ENCODE measurements at places on chromosomes 5 and 9.

GRCh38 chr5:163943546-163943945, 438.1 kb downstream of the MAT2B start:
- no peak for DNase-seq

DNA sequence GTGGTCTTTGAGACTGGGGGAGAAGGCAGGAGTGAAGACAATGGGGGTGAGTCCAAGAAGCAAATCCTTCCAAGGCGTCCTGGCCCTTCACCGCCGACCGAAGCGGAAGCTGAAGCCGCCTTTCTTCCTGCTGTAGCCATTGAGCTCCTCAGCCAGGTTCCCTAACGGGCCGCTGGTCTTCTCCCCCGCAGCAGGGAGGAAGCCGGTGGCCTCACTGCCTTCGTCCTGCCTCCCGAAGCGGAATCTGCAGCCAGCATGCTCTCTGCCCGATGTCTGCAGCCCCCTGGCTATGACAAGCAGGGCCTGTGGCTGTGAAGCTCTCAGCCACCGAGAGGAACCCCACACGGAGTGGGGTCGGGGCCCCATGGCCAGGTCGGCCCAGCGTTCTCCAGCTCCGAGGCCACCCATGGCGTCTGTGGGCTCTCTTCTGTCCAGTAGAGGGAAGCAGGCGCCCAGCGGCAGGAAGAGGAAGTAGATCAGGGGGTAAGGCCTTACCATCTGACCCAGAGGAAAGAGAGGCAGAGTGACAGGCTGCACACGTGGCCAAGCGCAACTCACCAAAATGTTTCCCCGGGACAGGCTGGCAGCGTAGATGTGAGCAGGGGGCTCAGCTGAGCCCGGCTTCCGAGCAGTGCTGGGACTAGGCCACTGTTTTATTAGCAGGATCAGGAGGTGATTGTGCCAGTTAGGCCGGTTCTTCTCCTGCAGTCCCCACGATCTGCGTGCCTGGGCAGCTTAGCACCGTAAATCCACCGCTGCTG, 3.1 kb downstream of the QRFP start:
- no peak for DNase-seq

- DNase-seq: no peak
Measured at GRCh38 chr5:126002222-126002897, 420.8 kb upstream of the GRAMD2B start.

- no peak for DNase-seq
Measured at GRCh38 chr5:16944816-16945562, 8.9 kb upstream of the MYO10 start.

- DNase-seq: no peak
Measured at GRCh38 chr5:172334196-172334595, 50.6 kb upstream of the UBTD2 start.

DNA sequence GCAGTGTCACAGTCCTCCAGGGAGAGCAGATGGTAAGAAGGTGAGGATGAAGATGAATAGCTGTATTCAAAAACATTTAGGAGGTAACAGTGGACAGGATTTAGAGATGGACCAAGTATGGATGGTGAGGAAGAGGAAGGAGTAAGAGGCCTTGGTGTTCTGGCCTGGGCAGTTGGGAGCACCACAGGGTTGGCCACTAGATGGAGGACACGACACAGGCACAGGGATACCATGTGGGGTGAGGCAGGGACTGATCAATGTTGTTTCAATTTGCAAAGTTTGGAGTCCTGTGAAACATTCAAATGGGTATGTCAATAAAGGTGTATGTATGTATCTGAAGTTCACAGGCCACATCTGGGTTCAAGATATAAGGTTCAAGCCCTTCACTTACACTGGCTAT, 141.1 kb upstream of the RASEF start:
- DNase-seq: no peak

DNA sequence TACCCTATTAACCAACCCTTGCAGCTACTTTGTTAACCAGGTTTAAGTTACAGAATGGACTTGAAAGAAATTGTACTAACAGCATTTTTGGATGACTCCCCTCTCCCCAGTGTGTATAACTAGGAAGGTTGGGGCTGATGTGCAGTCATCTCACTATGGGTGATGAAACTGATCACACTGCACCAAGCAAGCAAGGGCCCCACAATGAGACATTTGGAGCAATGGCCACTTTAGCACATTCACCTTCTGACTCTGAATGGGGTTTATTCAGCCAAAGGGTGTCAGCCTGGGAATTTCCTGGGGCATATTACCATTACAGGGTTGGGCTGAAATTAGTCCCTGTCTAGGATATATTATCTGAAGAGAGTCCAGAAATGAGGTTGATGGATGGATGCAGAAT, 18.7 kb upstream of the CYFIP2 start:
- no peak for DNase-seq

- peak; percentile 13 for DNase-seq
Measured at GRCh38 chr5:133569347-133569746, 43.0 kb downstream of the FSTL4 start.

- DNase-seq: no peak
Measured at GRCh38 chr9:113973226-113973625, 97.1 kb downstream of the ZNF618 start.

DNA sequence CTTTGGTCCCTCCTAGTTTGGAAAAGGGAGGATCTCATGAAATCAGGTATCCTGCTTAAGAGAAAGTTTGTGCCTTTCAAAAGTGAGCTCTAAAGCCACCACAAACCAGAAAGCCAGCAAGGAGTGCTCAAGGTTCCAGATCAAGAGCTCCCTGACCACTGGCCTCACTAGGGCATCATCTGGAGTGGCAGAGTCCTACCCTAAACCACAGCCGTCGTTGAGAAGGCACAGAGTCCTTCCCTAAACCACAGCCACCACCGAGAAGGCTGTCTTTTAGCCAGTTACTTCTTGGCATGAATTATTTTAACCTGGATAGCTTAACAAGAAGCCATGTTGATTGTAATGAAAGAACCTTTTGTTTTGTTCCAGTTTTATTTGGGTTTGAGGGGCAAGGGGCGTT, 102.9 kb downstream of the FRMD3 start:
- DNase-seq: no peak

DNA sequence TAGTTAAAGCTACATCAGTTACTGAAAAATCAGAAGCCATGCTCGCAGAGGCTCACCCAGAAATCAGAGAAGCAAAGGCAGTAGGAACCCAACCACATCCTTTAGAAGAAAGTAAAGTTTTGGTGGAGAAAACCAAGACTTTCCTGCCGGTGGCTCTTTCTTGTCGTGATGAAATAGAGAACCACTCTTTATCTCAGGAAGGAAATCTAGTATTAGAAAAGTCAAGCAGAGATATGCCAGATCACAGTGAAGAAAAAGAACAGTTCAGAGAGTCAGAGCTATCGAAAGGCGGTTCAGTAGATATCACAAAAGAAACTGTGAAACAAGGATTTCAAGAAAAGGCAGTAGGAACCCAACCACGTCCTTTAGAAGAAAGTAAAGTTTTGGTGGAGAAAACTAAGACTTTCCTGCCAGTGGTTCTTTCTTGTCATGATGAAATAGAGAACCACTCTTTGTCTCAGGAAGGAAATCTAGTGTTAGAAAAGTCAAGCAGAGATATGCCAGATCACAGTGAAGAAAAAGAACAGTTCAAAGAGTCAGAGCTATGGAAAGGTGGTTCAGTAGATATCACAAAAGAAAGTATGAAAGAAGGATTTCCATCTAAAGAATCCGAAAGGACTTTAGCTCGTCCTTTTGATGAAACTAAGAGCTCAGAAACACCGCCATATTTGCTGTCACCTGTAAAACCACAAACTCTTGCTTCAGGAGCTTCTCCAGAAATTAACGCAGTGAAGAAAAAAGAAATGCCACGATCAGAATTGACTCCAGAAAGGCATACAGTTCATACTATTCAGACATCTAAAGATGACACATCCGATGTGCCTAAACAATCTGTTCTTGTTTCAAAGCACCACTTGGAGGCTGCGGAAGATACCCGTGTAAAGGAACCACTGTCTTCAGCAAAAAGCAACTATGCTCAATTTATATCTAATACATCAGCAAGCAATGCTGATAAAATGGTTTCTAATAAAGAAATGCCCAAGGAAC, 47.2 kb downstream of the CMYA5 start:
- DNase-seq: no peak

- DNase-seq: peak; percentile 49
Measured at GRCh38 chr9:81855538-81855937, 72.7 kb upstream of the SPATA31D4 start.

GRCh38 chr9:27800159-27800558, 226.9 kb upstream of the C9orf72 start:
- peak; percentile 17 for DNase-seq

GRCh38 chr9:17967731-17968130, 388.9 kb downstream of the SH3GL2 start:
- DNase-seq: no peak

- peak; percentile 80 for DNase-seq
Measured at GRCh38 chr5:41009232-41009631, 61.9 kb downstream of the MROH2B start.

- DNase-seq: no peak
Measured at GRCh38 chr5:81023261-81023970, 63.3 kb downstream of the RASGRF2 start.

- DNase-seq: peak; percentile 63
Measured at GRCh38 chr5:132065351-132065937, 5.0 kb downstream of the IL3 start.

DNA sequence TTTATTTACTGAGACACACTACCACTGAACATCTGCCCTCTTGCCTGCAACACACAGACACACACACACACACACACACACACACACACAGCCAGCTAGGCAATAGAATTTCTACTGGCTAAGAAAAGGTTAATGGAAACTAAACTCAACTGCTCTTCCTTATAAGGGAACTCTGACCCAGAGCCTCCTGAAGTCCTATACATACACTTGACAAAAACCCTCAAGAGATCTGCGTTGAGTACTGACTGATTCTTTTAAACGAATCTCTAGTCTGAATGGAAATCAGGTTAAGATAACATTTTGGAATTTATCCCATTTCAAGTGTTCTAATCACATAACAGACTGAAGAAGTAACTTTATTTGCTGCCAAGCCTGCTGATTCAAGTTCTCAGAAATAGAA, 25.9 kb upstream of the TRPM3 start:
- no peak for DNase-seq

- DNase-seq: no peak
Measured at GRCh38 chr5:34038390-34038789, 4.6 kb downstream of the C1QTNF3 start.

DNA sequence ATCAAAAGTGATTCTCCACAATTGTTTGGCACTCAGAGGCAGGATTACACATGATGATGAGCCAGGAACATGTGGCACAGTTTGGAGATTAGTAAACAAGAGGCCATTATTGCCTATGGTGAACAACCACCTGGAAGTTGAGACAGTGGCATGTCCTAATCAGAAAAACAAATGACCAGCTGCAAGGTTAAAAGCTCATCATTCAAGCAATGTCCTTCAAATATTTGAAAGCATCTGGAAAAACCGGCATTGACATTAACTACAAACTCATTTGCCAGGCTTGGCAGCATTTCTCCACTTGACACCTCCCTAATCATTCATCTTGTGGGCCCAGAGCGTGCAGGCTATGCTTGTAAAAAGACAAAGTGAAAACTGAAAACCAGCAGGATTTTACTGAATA, 80.6 kb upstream of the MEGF10 start:
- DNase-seq: peak; percentile 22

DNA sequence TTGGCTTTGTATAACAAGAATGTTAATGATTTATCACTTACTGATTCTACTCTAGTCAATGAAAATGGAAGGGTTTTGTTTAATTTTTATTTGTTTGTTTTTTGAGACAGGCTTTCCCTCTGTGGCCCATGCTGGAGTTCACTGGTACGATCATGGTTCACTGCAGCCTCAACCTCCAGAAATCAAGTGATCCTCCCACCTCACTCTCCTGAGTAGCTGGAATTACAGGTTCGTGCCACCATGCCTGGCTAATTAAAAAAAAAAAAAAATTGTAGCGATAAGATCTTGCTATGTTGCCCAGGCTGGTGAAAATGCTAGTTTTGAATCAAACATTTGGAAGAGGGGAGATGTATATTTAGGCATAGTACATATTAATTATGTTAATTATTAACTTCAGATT, 209.4 kb downstream of the NFIB start:
- DNase-seq: no peak

DNA sequence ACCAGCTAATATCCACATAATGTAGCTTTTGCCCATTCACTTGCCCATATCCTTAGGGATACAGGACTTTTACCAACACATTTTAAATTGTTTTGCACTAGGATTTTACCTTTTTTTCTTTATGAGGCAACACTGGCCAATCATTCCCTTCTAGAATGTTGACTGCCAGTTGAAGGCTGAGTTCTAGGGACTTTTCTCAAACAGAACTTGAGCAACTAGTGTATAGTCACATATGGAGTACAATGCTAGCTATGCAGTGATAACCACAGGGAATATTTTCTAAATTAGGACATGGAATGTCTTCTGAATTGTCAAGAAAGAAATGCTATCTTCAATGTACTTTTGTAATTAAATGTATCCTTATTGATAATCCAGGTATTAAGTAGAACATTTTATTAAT, 133.6 kb downstream of the OXCT1 start:
- DNase-seq: no peak

DNA sequence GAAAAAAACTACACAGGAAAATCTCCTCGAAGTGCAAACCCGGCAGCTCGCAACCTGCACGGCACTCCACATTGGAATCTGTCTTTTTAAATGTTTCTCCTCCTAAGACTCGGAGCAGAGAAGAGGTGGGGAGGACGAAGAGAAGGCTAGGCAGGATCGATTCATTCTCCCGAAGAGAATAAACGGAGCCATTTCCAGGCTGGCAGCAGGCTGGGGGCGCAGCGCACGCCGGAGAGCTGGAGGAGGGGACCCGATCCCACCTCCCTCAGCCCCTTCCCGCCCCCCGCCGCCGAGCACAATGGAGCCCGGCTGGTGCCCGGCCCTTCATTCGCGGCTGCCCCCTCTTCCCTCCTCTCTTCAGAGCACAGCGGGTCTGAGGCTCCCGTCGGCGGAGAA, 628 bp downstream of the HOMER1 start:
- peak; percentile 17 for DNase-seq

DNA sequence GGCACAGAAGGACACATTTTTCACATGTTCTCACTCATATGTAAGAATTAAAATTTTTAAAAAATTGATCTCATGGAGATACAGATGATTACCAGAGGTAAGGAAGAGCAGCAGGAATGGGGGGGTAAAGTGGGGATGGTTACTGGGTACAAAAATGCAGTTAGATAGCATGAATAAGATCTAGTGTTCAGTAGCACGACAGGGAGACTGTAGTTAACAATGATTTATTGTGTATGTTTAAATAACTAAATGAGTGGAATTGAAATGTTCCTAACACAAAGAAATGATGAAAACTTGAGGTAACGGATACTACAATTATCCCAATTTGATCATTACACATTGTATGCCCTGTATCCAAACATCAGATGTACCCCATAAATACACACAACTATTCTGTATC, 15.2 kb upstream of the TGFBI start:
- no peak for DNase-seq

DNA sequence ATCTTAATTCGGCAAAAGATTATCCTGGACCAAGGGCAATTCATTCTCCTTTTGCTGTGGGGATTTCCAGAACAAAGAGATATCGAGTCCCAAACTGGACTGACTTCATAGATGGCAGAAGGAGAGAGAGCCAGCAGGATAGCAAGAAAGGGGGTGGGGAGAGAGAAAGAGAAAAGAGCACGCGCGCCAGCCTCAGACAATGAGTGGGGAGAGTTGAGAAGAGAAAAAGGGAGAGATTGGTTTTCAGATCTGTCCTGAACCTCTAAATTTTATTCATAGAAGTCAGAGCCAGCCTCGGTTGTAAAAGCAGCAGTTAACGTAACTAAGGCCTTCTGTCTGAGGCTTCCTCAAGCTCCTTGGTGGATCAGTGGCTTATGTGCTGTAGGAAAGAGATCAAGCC, 55.3 kb upstream of the ALDH1B1 start:
- DNase-seq: no peak

- DNase-seq: no peak
Measured at GRCh38 chr9:100619665-100620064, 41.8 kb downstream of the CAVIN4 start.
